Left cardiac atrium (tissue), 4 donors: ENCODE measurements at places on chromosomes 12 and 14.

DNA sequence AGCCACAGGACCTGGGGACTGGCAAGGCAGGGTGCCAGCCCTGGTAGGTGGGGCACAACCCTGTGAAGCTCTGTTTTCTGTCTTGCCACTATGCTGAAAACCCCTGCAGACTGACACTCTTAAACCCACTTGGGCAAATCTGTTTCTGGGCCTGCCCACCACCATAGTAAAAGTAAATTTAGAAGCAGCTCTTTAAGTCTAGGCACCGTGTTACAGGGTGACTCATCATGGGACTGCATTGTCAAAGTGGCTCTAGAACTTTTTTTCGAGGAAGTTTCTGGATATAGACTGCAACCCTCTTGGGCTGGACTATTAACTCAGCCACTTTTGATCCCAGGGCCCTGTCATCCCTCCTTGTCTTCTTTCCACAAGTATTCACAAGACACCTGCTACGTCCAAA, 7.7 kb downstream of the TUNAR start:
- no peak for DNase-seq

GRCh38 chr12:3171195-3171591, 94.0 kb downstream of the TSPAN9 start:
- DNase-seq = no peak

DNA sequence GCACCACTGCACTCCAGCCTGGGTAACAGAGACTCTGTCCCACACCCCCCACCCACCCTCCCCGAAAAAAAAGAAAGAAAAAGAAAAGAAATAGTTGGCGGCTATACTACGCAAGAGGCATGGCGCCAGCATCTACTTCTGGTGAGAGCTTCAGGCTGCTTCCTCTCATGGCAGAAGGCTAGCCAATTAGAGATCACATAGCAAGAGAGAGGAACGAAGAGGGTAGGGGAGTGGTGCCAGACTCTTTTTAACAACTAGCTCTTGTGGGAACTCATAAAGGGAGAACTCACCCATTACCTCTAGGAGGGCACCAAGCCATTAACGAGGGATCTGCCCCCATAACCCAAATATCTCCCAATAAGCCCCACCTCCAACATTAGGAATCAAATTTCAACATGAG, 6.2 kb downstream of the DENND5B start:
- DNase-seq = no peak

DNA sequence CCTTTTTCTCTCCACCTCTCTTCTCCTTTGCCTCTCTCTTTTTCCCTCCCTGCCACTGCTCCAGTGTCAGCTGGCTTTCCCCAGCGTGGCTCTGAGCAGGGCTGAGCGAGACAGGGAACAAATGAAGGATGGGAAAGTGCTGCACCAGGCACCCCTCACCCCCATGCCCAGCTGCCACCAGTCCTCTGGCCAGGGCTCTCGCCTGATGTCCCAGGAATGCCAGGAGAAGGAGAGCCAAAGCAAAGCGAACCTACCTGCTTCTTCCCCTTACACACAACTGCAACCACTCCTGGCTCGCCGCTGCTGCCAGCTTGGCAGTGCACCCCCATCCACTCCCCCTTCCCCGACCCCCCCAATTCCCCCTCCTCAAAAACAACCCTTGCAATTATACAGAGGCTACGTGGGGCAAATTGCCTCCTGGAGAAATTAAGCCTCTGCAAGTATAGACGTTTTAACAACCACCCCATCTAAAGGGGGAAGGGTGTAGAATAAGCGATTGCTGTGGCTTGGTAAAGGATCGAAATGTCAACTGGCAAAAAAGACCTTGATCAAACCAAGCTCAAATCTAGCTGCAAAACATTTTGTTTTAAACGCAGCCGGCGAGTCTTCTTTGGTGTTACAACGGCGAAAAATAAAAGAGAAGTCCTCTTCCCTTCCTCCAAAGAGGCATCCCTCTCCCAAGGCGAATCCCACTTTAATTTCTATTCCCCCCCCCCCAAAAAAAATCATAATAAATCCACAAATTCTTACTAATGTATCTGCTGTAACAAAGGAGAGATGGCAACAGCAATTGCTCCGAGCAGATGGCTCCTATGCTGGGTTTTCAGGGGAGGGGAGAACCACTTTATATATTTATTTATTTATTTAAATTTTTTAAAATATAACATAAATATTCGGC, 2.9 kb downstream of the BCL11B start:
- DNase-seq = no peak

DNA sequence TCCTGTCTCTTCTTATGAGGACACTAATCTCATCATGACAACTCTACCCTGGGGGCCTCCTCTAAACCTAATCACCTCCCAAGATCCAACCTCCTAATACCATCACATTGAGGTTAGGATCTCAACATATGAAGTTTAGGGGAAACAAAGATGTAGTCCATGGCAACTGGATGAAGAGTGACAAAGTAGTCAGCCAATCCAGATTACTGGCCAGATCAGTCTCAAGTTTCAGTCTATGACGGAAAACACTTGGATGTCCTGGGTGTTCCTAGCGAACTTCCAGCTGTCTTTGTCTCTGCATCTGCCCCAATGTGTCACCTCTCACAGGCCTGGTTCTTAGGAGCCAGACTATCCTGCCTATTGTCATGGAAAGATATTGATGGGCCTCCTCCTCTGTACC, 630.8 kb downstream of the AACS start:
- DNase-seq = no peak
